ENCODE measurements at places on chromosomes 5 and 9.

- DNase-seq: no peak
Observed at GRCh38 chr5:57488215-57488955, 5.8 kb upstream of the ACTBL2 start.

DNA sequence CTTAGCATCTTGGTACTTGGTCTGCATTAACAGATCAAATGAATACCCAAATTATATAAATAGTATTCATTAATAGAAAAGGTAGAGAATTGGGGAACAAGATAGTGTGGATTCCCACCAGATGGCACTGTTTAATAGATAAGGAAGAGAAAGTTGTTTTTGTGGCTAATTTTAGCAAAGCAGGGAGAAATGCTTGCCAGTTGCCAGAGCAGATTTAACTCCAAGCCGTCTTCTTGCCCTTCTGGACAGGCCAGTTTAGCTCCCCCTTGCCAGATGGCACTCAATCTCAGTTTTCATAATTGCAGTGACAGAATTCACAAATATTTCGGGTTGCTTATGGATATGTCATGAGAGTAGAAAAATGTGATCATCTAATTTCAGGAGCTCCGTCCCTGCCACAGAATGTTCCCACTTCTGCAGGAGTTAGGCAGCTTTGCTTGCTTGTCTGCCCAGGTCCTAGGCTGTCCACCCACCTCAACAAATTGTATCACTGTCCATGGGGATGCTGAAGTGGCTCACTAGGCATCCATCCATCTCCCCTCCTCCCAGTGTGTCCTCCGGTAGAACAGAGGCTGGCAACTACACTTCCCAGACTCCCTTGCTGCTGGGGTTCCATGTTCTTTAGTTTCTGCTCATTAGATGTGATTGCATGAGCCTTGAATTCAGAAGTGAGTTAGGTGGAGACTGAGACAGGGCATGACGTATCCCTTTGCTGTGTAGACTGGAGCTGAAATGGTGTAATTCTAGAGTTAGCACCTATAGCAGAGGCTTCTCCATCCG lies 11.8 kb upstream of the HEXB start:
- peak; percentile 25 for DNase-seq

- DNase-seq: no peak
Observed at GRCh38 chr5:172779691-172780341, 8.8 kb upstream of the DUSP1 start.

DNA sequence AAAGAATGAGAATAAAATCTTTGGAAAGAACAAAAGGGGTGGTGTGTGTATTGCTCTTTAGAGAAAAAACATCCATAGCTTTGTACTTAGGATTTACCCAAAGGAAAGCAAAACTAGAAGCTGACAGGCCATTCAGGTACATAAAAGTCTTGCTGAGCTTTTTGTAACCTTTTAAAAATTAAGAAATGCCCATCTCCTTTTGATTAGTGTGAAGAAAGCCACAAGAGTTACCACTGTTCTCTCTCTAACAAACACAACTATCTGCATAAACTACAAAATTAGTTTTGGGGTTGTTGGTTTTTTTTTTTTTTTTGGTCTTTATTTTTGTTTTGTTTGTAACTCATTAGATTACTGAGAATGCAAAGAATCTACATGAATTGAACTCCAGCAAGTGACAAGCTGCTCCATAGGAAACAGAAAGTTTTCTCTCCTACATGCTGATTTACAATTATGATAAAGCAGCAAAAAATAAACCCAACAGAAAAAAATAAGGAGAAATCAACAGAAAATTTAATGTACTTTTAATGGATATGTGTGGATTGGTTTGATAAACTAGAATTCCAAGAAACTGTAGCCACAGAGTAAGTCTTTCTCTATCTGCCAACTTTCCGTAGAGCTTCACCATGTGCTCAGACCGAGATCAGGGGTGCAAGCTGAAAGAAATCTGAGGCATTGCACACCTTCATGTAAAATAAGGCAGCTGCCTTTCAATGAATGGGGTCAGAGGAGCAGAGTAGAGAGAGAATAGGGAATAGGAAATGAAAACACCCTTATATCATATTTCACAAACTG lies 12.3 kb downstream of the BAAT start:
- DNase-seq: no peak

GRCh38 chr5:58714046-58714445 lies 131.2 kb downstream of the RAB3C start:
- DNase-seq: no peak

DNA sequence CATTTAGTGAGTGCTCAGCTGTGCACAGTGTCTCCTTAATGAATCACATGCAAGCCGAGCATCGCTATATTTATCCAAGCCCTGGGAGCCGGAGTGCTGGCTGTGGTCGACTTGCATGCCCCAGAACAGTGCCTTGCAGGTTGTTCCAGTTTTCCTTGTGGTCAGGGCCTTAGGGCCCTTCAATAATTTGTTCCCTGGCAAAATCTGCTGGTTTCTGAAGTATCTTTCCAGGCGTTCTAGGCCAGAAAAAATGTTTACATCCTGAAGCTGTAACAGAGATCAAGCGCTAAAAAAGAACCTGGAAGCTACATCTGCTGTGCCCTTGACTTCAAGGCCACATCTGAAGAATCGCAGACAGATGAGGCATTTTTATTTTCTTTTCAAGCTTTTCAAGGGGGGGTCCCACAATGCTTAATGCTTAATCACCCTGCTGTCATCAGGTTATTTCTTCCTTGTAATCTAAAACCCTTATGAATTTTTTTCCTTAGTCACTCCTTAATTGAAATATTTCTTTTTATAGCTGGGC lies 105.8 kb downstream of the DOCK2 start:
- no peak for DNase-seq
